ENCODE measurements at places on chromosomes 12 and 14. TPM values are rescaled to one million over a fixed set of nuclear protein-coding genes. Genes with fewer than 3 reads are reported as not detected.

The KCNMB4 gene
- polyA plus RNA-seq = 0.19 TPM

The NACA gene
- polyA plus RNA-seq = 1,127 TPM

The TAS2R9 gene
- not detected for polyA plus RNA-seq

The ZNF891 gene
- 0.63 TPM for polyA plus RNA-seq

The MYH6 gene
- polyA plus RNA-seq = not detected

The PPM1H gene
- polyA plus RNA-seq = not detected
